ENCODE measurements at places on chromosomes 6 and 20.

DNA sequence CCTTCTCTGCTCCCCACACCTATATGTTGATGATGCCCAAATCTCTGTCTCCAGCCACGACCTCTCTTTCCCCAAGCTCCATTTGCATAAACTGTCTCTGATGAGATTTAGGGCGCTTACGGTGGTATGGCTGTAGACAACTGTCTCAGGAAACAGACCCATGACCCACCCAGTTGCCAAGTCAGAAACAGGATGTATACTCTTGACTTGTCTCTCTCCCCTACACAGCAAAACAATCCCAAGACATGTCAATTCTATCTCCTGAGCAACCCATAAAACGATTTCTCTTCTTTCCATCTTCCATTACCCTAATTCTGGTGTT is 13.9 kb downstream of the GNL1 start:
- DNase-seq: peak; percentile 12

DNA sequence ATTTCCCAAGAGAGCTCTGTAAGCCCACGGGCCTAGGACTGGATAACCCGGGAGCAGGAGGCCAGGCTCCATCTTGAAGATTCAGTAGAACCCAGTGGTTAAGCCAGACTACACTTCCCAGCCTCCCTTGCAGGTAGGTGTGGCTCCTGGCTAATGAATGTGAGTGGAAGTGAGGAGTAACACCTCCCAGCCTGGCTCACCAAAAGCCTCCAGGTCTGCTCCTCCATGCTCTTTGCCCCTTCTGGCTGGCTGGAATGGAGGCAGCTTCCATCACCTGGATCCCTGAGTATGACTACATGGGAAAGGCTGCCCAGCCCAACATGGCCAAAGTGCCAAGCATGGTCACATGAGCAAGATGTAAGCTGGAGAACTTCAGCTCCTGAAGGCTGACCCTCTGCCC is 9.7 kb downstream of the LRRN4 start:
- DNase-seq: no peak

GRCh38 chr20:61771805-61772350 is 293.8 kb downstream of the TAF4 start:
- no peak for DNase-seq

GRCh38 chr6:77361018-77361417 is 102.3 kb downstream of the HTR1B start:
- no peak for DNase-seq

DNA sequence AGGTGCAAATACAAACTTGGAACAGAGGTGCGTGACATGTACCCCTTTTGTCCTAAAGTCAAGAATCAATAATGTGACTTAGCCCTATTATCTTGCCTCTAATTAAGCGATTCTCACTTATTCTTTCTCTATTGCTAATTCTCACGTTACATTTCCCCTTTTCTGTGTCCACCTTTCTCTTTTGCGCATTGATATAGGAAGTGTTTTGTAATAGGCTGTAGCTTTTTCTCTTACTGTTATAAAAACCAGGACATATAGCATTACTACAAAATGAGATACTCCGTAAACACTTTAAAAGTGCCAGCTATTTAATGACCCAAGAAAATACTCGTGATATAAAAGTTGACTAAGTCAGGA is 669 bp upstream of the TMEM30A start:
- DNase-seq: no peak
